ENCODE measurements at places on chromosomes 4 and X.
A peak's percentile ranks its signal among the peaks of the same experiment; 100 is the strongest.

DNA sequence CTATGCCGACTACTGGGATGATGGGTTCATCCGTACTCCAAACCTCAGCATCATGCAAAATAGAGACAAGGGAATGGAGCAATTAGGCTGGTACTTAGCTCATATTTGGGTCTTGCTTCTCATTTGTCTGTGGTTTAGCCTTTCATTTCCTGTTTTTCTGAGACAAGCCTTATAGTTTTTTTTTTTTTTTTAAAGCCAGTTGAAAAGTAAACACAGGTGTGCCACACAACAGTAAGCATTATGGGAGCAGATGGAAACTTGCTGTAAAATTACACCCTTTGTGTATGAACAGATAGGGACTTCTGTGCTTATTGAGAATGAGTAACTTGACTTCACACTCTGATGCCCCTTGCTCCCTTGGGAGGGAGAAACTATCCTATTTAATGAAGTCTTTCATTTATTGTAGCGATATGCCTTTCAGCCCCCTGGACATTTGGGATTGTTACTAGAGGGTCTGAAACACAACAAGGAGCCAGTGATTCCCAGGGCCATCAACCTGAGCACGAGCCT lies 13.7 kb downstream of the RASSF6 start:
- no peak for DNase-seq

- DNase-seq, result no peak
These were observed 2.6 kb downstream of the DCLK2 start for GRCh38 chr4:150080875-150081274.

DNA sequence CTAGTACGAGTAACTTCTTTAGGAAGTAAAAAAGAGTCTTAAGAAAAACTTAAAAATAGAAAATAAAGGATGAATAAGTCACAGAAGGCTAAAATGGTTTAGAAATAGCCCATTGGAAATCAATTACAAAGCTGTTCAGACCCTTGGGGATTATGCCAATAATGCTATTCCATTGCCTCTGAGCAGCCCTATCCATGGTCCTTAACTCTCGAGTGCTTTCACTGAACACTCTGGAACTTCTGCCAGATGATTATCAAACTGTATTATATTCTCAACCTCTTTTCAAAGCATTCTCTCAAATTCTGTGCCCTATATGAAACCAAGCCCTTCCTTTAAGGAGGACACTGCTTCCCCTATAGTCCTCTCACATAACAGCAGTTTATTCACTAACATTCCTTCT lies 17.0 kb downstream of the SLC9B1 start:
- DNase-seq, result peak; percentile 12

DNA sequence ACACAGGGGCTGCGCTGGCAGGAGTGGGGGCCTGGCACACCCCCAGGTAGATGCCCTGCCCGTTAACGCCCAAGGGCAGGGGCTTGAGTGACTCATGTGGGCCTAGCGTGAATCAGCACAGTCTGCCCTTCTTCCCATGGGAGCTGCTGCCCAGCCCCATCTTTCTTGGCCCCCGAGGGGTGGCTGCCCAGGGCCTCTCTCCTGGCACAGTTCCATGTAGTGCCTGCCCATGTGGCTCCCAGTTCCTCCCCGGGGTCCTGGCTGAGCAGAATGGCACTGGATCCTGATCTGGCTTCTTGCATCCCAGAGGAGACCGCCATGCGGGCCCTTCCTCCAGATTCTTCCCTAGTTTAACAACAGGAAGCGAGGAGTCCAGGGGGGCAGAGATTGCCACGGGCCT lies 2.1 kb upstream of the AVPR2 start:
- DNase-seq, result no peak

GRCh38 chr4:81676537-81676936 lies 204.8 kb upstream of the RASGEF1B start:
- DNase-seq, result no peak
